Activated naive CD4-positive, alpha-beta T cell treated with anti-CD3 and anti-CD28 coated beads, Interleukin-2, amount 10 ng/mL, durations not matched to agents 7 days and 5 days (primary cell): ENCODE measurements at places on chromosomes 7 and 10.
A peak's percentile ranks its signal among the peaks of the same experiment; 100 is the strongest.

GRCh38 chr10:7406712-7407333 lies 4.0 kb downstream of the SFMBT2 start:
- no peak for DNase-seq

DNA sequence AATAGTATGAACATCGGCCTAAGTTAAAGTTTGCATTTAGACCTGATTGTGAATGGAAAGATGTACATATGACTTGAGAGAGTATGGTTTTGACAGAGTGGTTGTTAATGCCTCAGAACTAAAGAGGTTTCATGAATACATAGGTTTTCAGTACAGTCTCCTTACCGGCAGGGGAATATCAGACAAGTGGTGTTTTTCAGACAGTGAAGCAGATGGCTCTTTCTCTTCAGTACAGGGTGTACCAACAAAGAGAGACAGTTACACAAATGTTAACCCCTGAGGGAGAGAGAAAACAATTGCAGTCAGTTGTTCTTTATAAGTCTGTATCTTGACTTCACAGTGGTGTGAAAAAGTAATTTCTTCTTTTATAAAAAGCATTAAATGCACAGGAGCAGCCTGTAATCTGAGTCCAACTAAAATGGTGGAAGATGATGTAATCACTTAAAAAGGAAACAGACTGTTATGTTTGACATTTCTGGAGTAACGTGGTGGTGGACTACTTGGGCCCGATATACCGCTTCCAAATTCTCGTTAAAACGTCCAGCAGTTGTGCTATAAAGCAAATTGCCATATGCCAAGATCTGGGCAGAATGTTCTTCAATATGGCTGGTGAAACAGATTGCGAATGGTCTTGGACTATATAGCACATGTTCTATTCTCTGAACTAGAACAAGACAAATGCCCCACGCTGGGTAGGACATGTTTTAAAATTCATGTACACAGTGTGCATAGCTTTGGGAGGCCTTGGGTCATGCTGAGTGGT lies 69.2 kb downstream of the SDK1 start:
- no peak for DNase-seq

GRCh38 chr10:31921031-31921430 lies 7.6 kb downstream of the ARHGAP12 start:
- peak; percentile 38 for DNase-seq

DNA sequence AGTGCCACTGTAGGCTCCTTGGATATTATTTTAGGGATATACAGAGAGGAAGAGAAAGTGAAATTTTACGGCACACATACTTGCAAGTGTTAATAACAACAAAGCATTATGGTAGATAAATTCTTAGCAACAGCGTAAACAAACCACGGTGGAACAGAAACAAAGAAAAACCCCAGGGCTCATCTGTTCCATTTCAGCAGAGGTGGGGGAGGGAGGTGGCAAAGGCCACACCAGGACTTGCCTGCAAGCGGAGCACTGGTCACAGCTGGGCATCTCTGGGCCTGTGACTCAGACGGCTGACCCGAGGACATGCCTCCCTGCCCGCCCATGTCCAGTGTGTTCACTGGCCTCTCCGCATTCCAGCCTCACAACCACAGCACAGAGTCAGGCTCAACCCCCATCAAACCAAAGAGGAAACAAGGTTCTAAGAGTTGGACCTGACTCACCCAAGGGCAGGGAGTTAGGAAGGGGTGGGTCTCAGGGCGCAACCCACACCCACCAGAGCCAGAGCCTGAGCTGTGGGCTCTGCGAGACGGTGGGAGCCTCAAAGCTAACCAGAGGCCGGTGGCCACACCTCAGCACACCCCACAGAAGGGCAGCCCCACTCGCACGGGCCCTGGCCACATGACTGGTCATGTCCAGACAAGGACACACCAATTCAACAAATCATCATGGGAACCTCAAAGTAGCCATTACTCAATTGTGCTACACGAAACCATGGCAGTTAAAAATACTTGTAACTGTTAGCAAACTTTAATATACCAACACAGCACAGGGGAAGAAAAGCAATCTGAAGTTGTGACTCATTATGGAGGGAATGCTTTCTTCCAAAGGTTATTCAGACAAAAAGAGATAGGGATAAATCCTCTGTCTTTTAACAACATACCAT lies 10.7 kb downstream of the ESYT2 start:
- peak; percentile 88 for DNase-seq

DNA sequence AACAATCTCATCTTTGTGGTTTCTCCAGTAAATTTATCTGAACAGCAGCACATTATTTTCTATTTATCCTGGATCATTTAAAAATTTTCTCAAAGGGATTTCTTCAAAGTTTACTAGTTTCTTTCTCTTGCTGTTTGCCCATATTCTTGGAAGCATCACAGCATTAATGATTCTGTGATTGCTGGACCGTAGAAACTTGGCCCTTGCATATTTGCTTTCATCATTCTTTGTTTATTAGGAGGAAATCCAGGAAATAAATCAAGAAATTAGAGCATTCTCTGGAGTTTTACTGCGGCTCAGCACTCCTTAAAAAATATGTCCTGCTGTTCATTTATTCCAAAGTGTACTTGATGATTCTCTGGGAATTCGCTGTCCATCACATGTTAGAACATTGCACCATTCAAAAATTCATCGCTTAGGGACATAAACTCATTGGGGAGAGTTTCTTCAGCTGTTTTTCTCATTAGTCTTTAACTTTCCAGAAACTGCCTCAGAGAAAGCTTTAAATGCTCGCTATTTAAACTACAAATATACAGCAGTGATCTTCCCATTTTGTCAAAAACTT lies 264.0 kb upstream of the CDC14C start:
- DNase-seq: no peak

- peak; percentile 31 for DNase-seq
Observed at GRCh38 chr10:30247704-30248103, 101.4 kb downstream of the MTPAP start.

- no peak for DNase-seq
Observed at GRCh38 chr10:3037182-3037581, 30.2 kb upstream of the PFKP start.

DNA sequence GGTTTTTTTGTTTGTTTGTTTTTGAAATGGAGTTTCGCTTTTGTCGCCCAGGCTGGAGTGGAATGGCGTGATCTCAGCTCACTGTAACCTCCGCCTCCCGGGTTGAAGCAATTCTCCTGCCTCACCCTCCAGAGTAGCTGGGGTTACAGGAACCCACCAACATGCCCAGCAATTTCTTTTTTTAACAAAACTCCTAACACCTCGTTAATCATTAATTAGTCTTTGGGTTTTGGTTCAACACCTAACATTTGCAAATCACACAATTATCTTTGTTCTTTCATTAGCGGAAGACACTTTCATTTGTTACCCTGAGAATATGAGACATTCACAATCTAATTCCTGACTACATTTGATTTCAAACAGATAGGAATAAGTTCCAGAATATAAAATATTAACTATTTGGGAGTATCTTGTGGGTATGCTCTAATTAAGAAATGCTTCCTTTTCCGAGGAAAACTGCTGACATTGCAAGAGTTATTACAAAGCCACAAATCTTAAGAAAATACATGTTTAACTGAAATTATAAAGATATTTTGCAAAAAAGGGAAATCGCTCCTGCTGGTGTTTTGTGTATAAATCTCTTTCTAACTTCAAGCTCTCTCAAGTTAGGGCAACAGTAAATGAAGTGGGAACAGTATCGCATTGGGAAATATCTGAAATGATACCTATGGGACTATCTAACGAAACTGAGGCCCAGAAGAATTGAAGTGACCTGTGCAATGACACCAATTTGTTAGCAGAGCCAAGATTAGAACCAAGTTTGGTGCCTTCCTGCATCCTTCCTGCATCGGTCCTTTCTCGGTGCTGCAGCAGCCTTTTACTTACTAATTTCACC lies 1.2 kb upstream of the LSM8 start:
- DNase-seq: no peak
